ENCODE measurements at places on chromosomes 11 and 22.

DNA sequence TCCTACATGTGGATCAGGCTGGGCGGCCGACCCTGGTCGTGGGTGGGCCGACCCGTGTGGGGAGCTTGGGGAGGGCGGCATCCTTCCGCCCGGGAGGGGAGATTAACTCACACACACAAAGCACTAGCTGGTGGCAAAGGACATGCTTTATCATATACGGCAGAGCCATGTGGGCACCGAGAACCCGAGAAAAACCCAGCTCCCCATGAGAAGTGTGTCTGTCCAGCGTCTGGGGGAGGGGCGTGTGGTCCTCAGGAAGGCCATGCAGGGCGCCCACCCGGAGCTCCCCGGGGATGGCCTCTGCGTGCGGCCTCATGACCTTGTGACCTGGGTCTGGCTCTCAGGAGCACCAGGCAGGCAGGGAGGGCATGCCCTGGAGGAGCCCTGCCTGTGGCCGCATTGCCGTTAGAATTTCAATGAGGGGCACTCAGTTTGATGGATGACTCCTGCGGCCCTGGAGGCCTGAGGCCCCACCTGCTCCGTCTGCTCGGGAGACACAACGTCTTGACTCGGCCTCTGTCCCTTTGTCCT lies 39.4 kb upstream of the TOLLIP start:
- no peak for DNase-seq

- DNase-seq, result no peak
These were observed 16.0 kb upstream of the TMPRSS13 start for GRCh38 chr11:117945047-117945810.

GRCh38 chr11:3866206-3866605 lies 10.7 kb downstream of the STIM1 start:
- DNase-seq, result no peak

DNA sequence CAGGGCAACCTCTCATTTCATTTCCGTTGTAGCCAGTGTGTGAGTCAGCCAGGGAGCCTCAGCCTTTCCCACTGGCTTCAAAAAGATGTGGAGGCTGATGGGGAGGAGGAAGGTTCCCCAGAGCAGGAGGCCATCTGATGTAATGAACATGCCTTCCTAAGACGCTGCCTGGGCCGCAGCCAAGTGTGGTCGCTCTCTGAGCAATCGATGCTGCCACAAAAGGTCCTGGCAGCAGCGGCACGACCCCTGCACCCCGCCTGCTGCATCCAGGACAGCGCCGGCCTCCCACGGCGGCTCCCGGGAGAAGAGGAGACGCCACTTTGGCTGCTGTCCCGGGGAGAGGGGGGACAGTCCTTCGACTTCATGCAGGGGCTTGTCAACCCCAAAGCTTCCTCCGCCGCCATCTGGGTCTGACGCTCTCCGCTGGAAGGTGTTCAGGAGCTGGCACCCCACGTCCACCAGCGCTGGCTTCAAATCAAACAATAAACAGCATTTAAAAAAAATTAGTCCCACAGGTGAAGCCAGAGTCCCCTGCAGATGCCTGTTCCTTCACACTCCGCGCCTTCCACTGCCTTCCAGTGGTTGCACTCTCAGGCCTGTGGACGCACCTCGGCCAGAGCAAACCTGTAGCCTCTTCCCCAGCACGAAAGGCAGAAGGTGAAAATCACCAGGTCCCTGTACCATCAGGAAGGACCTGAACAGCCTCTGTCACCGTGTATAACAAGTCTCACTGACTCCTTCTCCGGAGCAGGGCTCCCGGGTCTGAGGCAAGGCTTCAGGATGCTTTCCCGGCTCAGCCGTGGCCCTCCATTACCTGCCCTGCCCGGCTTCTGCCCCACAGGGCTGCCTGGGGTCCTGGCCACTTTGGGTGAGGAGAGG lies 930.7 kb downstream of the BRD1 start:
- DNase-seq, result no peak

GRCh38 chr11:29612423-29612822 lies 404.4 kb downstream of the KCNA4 start:
- no peak for DNase-seq

DNA sequence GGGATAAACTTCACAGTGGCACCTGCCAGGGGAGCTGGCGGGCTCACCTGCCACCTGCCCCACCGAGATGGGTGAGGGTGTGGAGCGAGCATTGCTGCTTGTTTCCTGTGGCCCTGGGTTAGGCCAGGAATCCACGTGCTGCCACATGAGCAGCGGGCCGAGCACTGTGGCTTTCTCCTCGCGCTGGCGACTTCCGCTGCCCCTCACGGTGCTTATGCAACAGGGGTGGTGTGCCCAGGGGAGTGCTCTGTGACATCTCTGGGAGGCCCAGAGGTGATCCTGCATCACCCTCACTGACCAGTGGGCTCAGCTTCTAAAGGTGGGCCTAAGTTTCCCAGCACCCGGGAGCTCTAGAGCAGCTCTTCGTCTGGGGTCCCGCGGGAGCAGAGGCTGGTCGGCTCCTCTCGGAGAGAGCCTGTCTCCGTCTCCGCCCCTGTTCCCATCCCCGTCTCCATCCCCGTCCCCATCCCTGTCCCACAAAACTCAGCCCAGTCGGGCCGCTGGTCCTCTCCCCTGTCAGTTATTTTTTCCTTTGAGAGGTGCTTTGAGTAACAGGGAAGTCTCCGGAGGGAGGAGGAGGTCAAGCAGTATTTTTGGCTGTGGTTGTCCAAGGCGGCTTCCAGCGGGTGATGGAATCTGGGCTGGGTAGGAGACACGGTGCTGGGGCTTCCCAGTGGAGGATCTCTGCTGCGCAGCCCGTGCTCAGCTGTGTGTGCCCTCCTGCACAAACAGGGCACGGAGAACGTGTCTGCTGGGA lies 42.5 kb downstream of the AP2A2 start:
- no peak for DNase-seq
